ENCODE measurements at places on chromosomes 4 and X.

- DNase-seq, result no peak
Measured at GRCh38 chr4:77031544-77031943, 44.2 kb downstream of the CCNI start.

DNA sequence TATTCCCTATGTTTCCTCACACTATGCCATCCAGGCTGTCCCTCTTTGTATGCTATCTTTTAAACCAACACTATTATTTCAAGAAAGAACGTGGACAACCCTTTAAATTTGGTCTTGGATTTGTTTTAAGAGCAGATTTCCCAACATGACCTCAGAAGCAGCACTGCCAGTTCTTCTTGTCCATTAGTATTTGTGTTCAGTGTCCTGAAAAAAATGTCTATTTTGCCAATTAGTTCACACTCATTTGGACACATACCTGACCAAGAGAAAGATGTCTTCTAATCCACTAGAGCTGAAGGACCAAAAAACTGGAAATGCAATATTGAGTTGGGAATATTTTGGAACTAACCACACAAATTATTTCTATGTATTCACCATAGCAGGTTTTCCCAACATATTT lies 223.2 kb upstream of the CNKSR2 start:
- DNase-seq, result no peak

GRCh38 chr4:150259861-150260567 lies 181.8 kb downstream of the DCLK2 start:
- no peak for DNase-seq

GRCh38 chrX:5449323-5449722 lies 779.3 kb downstream of the NLGN4X start:
- DNase-seq, result peak; percentile 3

- no peak for DNase-seq
Measured at GRCh38 chrX:53223955-53224859, 800 bp downstream of the KDM5C start.

- no peak for DNase-seq
Measured at GRCh38 chrX:85907316-85907715, 140.0 kb downstream of the CHM start.

DNA sequence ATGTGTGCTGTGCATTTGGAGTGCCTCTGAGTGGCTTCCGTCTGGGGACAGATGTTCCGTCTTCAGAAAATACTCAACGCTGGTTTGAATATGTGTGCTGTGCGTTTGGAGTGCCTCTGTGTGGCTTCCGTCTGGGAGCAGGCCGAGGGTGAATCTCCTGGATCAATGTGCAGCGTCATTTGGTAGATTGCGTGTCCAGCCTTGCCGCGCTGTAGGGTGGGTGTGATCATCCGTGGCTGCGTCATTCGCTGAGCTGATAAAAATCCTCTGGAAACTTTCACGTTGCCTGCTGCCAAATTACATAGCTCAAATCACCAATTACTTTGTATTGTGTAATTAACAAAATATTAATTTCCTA lies 12.1 kb downstream of the UVSSA start:
- no peak for DNase-seq

GRCh38 chrX:151563449-151563848 lies at the start of gene PASD1:
Gene PASD1 (plus strand): TSS chrX:151563675. CDS start chrX:151601554, 37,879 bp downstream.
- DNase-seq, result no peak

- DNase-seq, result no peak
Measured at GRCh38 chr4:89860971-89861370, 24.0 kb upstream of the SNCA start.

- DNase-seq, result no peak
Measured at GRCh38 chrX:71954458-71954857, 43.8 kb downstream of the NHSL2 start.

DNA sequence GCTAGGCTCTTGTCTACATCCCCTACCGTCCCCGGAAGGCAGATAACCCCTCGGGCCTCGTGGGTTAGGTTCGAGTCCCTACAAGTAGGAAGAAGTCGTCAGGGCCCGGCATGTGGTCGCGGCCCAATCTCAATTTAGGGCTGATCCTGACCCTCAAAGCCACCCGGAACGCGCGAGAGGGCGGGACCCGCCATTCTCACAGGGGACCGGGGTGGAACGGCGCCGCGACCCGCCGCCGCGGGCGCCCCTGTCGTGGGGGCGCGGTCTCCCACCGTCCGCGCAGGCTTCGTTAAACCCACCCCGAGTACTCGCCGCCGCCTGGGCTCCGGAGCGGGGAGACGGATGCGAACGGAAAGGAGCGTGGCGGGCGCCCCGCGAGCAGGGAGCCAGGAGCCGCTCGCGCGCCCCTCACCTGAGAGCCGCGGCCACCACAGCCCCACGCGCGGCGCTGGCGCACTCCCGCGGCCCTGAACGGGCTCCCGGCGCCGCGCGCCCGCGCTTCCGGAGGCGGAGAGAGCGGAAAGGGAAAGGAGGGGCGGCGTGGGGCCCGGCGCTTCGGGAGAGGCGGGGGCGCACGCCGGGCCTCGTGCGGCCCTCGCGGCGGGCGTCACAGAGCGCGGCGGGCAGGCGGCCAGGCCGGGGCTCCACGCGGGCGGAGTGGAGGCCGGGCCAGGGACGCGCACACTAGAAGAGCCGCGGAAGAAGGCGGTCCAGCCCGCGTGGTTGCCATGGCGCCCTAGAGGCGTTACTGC lies at the start of gene CFAP97:
CFAP97 (minus strand) TSS at position 515 of the 752 bp plus-strand sequence. CDS start 12,804 bp downstream, outside the sequence.
- DNase-seq, result peak; percentile 81

DNA sequence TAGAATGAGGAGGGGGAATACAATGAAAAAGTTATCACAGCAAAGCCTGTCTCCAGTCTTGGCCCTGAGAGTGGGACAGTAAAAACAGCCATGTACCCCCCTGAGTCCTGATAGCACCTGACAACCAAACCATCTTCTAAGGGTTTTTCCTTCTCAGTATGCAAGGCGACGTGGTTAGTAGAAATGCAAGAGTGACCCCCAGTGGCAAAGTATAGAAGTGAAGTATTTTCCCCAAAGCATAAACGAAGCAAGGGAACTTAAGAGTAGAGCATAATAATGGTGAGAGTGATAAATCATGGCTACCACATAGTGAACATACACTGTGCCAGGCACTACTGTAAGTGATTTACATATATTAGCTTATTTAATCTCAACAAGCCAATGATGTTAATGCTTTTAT lies 52.8 kb downstream of the FAM47C start:
- peak; percentile 10 for DNase-seq

- DNase-seq, result no peak
Measured at GRCh38 chrX:52577464-52578173, 60.8 kb upstream of the XAGE1B start.
